Fibroblast of skin of right quadriceps (primary cell): ENCODE measurements at places on chromosomes 3 and 15.
A peak's percentile ranks its signal among the peaks of the same experiment; 100 is the strongest.

GRCh38 chr3:45062697-45063070, 36.6 kb downstream of the CLEC3B start:
- no peak for DNase-seq

GRCh38 chr3:31532587-31533168, at the start of gene STT3B:
TSS of gene STT3B (plus strand) at chr3:31532925. CDS start at chr3:31532999, 74 bp downstream.
- DNase-seq, result peak; percentile 87

GRCh38 chr3:129525341-129525968, 3.0 kb upstream of the RHO start:
- DNase-seq, result peak; percentile 44

- no peak for DNase-seq
Measured at GRCh38 chr3:161066930-161067329, 38.2 kb downstream of the B3GALNT1 start.

DNA sequence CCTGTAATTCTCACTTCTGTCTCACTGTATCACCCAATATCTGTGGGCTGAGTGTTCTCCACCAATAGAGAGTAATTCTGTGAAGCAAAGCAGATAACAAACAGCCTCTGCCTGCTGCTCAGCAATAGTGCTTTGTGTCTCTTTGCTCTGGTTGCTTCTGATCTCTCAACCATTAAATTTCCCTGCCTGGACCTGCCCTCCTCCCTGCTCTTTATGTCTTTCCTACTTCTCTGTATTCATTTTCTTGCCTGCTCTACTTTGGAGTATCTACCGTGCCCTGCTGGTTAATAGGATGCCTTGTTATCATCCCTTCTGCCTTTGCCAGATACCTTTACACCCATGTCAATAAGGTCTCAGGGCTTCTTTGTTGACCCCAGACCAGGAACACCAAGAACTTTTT, 102.9 kb upstream of the CGNL1 start:
- no peak for DNase-seq

- no peak for DNase-seq
Measured at GRCh38 chr3:109268181-109268580, 48.1 kb downstream of the DPPA2 start.

- no peak for DNase-seq
Measured at GRCh38 chr15:67746450-67746849, 78.9 kb upstream of the SKOR1 start.

DNA sequence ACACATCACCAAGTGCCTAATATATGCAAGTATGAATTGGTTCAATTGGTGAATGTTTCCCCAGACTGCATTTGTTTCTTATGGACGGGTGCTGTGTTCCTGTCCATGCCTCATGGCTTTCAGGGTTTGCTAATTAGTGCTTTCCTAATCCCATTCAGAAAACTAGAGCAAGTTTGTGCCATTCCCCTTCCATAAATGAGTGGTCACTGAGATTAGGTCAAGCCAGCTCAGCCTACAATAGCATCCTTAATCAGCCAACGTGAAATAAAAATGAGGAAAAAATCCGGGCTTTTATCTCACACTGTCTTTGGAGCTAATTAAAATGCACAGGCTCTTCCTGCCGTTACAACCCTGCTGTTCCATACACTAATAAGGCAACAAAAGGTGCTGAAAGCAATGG, 788.8 kb downstream of the ROBO1 start:
- DNase-seq, result no peak

- no peak for DNase-seq
Measured at GRCh38 chr15:78626381-78626995, 5.7 kb upstream of the CHRNA3 start.

DNA sequence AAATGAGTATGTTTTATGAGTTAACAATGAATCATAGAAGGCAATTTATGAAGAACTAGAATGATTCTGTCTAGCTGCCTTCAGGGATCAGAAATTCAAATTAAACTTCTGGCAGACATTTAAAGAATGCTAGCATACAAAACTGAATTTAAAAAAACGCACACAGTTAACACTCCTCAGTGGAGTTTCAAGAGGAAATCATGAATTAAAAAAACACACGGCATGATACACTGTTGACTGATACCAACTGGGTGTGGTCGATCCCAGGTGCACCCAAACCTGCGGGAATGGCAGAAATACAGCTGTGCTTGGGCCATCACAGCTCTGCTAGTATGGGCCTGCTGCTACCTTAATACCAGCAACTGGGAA, 526.0 kb downstream of the FOXP1 start:
- DNase-seq, result peak; percentile 39

- DNase-seq, result peak; percentile 19
Measured at GRCh38 chr3:142852009-142852408, 36.9 kb downstream of the PCOLCE2 start.

GRCh38 chr3:46065294-46065705, 38.0 kb upstream of the XCR1 start:
- DNase-seq, result no peak

- no peak for DNase-seq
Measured at GRCh38 chr3:99892332-99892731, 74.7 kb downstream of the CMSS1 start.

DNA sequence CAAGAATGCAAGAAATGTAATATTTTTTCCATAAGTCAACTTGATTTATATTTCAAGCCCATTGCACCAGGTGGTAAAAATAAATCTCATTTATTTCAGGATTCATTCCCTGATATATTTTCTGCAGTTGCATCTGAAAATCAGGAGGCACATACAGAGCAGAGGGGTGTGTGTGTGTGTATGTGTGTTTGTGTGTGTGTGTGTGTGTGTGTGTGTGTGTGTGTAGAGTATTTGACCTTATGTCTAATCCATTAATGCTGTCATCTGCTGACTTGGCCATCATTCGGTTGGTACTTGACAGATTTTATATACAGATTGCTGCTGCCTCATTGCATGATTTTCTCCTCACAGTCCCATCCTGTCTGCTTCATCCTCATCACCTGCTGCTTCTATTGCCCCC, 118.5 kb downstream of the SERPINI1 start:
- no peak for DNase-seq

- DNase-seq, result no peak
Measured at GRCh38 chr3:70789878-70790277, 477.4 kb upstream of the MDFIC2 start.

DNA sequence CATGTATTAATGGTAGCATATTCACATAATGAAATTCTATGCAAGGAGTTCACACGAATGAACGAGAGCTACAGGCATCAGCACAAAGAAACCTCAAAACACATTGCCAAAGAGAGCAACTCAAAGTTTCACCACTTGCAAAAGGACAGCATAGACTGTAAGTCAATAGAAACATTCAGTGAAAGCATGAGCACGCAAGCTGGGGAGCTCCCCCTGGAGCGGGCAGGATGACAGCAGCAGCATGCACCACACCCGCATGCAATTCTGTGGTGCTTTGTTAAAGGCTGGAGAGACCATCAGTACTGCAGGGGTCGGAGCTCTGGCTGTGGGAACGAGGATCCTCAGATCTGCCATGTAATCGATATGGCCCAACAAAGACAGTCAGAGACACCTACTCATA, 18.7 kb downstream of the OCA2 start:
- no peak for DNase-seq

- DNase-seq, result no peak
Measured at GRCh38 chr3:52645549-52645948, 40.2 kb downstream of the PBRM1 start.

- DNase-seq, result peak; percentile 87
Measured at GRCh38 chr3:114624571-114625181, 330.8 kb downstream of the TIGIT start.

DNA sequence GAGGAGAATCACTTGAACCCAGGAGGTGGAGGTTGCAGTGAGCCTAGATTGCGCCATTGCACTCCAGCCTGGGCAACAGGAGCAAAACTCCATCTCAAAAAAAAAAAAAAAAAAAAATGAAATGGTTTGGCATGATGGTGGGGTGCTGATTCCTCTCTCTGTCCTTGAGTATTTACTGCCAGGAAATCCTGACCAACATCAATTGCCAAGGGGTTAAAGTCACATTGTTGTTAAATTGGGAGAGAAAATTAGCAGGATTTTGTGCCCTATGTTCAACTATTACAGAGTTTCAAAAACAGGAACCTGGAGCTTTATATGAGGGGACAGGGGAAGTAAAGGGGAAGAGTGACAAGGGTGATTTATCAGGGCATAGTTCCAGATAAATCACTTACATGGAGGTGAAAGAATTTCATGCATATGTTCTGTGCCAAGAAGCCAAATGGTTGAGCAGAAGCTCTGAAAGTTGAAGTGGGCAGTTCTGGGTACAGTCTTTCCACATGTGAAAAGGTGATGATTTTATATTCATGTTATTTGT, 70.5 kb upstream of the TSEN2 start:
- DNase-seq, result no peak

DNA sequence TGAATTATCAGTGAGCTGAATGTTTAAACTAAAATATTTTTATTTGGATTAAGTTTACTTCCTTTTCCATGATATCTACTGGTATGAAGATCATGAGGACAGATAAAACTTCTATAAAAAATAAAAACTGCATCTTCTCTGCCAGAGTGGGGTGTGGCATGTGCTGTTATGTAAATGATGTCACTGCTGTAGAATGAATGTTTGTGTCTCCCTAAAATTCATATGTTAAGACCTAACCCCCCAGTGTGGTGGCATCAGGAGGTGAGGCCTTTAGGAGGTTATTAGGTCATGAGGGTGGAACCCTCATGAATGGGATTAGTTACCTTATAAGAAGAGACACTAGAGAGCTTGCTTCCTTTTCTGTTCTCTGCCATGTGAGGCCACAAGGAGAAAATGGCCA, 178.7 kb upstream of the DPH6 start:
- DNase-seq, result no peak

GRCh38 chr3:106276755-106277612, 408.2 kb upstream of the CBLB start:
- DNase-seq, result no peak

DNA sequence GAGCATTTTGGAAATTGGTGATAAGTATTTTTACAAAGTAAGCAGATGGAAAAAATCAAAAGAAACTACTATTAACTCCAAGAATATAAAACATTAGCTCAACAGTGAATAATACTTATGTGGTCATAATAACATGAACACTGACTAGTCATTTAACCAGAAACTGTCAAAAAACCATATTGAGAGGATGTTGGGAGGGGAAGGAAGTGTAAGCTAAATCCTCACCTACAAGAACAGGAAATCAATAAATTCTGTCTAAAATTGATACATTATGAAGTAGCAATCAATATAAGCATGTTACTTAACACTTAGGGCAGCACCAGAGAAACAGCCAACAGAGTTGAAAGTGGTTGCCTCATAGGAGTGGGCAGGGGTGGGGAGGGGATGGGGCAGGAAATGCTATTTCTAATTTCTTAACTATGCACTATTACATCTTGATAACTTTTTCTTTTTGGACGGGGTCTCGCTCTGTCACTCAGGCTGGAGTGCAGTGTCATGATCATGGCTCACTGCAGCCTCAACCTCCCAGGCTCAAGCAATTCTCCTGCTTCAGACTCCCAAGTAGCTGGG, 41.7 kb downstream of the CCR3 start:
- no peak for DNase-seq

GRCh38 chr3:98263944-98264343, at the start of gene OR5H6:
TSS of gene OR5H6 (plus strand) at chr3:98264244. CDS start at chr3:98264333, 89 bp downstream.
- no peak for DNase-seq

GRCh38 chr3:11606865-11607440, 36.8 kb downstream of the VGLL4 start:
- DNase-seq, result no peak

GRCh38 chr3:124986192-124987143, 51.9 kb upstream of the MUC13 start:
- peak; percentile 94 for DNase-seq

DNA sequence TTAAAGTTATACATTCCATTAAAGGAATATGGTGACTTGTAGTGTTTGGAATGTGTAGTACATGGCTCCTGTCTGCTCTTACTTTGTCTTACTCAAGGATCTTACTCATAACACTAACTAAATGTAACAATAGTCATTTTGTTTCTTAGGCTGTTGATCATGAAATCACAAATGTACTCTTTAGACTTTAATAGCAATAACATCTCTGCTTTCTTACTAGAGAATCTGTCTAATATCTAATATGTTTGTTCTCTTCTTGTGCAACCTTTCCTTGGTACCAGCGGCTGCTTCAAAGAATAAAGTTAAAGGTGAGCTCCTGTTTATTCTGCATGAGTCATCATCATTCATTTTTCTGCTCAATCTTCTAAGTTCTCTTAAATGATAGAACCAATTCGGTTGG, 767.5 kb downstream of the CADM2 start:
- DNase-seq, result peak; percentile 7

- peak; percentile 90 for DNase-seq
Measured at GRCh38 chr3:184636741-184637316, 75.0 kb downstream of the MAGEF1 start.

DNA sequence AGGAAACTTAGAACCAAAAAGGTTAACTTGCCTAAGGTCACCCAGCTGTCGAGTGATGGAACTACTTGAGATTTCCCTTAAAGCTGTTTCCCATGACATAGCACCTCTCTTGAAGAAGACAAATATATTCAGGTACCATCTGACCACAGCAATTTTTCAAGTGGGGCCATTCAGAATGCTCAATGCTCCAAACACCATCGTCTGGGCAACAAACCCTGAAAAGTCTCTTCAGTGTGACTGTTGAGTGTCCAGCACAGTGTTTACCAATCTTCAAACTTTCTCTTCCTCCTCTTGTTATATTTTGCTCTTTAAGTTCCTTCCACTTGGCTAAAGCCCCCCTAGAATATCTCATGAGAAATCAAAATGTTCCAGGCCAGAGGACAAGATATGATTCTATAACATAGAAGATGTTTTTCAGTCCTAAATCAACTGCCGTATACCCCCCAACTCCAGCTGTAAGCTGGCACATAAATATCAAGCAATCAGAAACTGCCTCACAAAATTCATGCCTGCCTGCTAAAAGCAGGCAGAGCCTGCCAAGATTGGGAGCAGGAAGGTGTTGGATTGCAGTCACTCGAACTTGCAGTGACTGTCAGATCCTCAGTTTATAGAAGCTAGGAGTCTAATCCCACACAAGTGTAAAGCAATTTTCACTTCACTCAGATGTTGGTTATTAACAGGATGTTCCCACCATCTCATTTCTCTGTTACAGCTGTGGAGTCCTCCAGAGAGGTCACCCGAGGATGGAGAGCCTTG, 230.5 kb upstream of the MRPL3 start:
- no peak for DNase-seq

- DNase-seq, result no peak
Measured at GRCh38 chr15:64807051-64807749, 18.2 kb downstream of the PIF1 start.

DNA sequence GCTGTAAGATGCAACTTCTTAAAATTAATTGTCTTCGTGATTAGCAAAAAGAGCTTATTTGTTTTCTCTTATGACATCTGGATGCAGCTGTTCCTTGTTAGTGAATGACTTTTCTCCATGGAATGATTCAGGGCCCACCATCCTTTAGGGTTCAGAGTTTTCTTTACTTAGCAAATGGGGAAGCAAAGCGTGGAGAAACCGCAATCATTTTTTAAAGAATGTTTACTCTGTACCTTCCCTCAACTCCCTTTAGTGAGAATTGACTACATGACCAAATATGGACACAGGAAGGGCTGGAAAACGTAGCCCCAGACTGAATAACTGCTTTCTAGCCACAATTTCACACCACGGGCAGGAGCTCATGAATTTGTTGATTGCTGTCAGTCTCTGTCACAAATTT, 130.1 kb downstream of the EDEM1 start:
- peak; percentile 39 for DNase-seq

- DNase-seq, result peak; percentile 5
Measured at GRCh38 chr15:59052915-59053407, 52.0 kb upstream of the CCNB2 start.

GRCh38 chr3:23824699-23825444, 19.1 kb downstream of the UBE2E1 start:
- DNase-seq, result no peak

GRCh38 chr15:65884511-65884910, 15.2 kb downstream of the RAB11A start:
- DNase-seq, result no peak

- peak; percentile 45 for DNase-seq
Measured at GRCh38 chr3:171944118-171945016, 95.0 kb upstream of the FNDC3B start.
